ENCODE measurements at places on chromosomes 11 and 22.

GRCh38 chr11:34996958-34997357 is 80.5 kb downstream of the PDHX start:
- DNase-seq: no peak

DNA sequence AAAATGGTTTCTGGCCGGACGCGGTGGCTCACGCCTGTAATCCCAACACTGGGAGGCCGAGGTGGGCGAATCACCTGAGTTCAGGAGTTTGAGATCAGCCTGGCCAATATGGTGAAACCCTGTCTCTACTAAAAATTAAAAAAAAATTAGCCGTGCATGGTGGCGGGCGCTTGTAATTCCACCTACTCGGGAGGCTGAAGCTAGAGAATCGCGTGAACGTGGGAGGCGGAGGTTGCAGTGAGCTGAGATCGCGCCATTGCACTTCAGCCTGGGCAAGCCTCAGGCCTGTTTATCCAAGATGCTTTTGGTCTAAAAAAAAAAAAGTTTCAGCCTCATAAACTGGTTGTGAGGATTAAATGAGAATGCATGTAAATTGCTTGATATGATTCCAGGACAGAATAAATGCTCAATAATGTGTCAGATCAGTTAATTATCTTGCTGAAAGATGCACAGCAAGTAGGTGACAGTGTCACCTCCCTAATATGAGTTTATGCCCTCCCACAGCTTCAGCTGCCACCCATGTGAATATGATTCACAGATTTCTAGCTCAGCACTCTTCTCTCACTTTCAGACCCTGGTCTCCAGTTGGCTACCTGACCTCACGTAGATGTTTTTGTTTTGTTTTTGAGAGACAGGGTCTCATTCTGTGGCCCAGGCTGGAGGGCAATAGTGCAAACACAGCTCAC is 1.1 kb upstream of the ALG8 start:
- DNase-seq: no peak

- DNase-seq: peak; percentile 31
These were observed 14.5 kb downstream of the SERPINH1 start for GRCh38 chr11:75576499-75576918.

GRCh38 chr11:118917481-118918127 is 8.1 kb downstream of the BCL9L start:
- no peak for DNase-seq

DNA sequence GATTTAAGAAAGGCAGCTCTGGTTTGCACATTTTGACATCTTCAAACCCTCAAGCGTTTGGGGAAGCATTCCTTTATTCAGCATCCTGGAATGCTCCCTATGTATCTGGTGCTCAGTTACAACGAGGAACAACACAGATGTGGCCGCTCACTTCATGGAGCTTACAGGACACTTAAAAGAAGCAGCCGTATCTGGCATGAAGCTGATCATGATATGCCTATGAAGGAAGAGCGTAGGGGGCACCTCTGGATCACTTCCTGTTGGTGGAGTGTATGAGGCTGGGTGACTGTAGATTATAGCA is 72.3 kb upstream of the TP53I11 start:
- DNase-seq: no peak

GRCh38 chr22:23248583-23248982 is 68.3 kb downstream of the BCR start:
- DNase-seq: peak; percentile 19

- no peak for DNase-seq
These were observed 642 bp downstream of the NAA40 start for GRCh38 chr11:63939397-63939891.

DNA sequence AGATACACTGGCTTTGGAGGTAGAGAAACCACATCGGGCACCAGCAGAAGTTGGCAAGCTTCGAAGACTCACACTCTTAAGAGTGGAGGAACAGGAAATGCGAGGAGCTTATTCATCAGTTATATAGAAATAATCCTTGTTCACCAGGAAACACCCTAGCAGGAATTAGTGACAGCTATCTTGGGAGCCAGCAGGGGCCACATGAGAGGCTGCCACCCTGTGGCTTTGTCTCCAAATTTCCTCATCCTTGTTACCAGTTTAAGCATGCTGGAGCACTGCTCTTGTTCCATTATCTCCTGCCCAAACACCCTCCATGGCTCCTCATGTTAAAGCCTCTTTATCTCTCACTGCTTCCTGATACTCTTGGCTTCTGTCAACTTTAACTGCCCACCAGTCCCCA is 131.0 kb downstream of the PLEKHA7 start:
- no peak for DNase-seq

- peak; percentile 92 for DNase-seq
These were observed 107.6 kb downstream of the CCDC34 start for GRCh38 chr11:27255447-27255828.

- DNase-seq: no peak
These were observed 83.9 kb downstream of the ETS1 start for GRCh38 chr11:128503245-128503991.

DNA sequence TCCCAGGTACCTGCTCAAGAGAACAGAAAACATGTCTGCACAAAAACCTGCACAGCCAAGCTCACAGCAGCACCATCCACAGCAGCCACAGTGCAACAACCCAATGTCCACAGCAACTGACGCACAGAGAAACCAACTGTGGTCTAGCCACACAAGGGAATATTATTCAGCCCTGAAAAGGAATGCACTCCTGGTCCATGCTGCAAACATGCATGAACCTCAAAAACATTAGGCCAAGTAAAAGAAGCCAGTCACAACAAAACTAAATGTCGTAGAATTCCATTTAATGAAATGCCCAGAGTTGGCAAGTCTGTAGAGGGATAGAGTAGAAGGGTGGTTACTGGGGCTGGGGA is 60.6 kb downstream of the MYEOV start:
- DNase-seq: no peak

GRCh38 chr22:39297490-39298240 is 21.8 kb downstream of the RPL3 start:
- peak; percentile 46 for DNase-seq

- no peak for DNase-seq
These were observed 476.8 kb upstream of the B3GAT1 start for GRCh38 chr11:134888821-134889220.

- peak; percentile 39 for DNase-seq
These were observed 621 bp downstream of the KCNC1 start for GRCh38 chr11:17734986-17735817.

GRCh38 chr22:18068381-18068988 is 9.3 kb upstream of the PEX26 start:
- DNase-seq: no peak

DNA sequence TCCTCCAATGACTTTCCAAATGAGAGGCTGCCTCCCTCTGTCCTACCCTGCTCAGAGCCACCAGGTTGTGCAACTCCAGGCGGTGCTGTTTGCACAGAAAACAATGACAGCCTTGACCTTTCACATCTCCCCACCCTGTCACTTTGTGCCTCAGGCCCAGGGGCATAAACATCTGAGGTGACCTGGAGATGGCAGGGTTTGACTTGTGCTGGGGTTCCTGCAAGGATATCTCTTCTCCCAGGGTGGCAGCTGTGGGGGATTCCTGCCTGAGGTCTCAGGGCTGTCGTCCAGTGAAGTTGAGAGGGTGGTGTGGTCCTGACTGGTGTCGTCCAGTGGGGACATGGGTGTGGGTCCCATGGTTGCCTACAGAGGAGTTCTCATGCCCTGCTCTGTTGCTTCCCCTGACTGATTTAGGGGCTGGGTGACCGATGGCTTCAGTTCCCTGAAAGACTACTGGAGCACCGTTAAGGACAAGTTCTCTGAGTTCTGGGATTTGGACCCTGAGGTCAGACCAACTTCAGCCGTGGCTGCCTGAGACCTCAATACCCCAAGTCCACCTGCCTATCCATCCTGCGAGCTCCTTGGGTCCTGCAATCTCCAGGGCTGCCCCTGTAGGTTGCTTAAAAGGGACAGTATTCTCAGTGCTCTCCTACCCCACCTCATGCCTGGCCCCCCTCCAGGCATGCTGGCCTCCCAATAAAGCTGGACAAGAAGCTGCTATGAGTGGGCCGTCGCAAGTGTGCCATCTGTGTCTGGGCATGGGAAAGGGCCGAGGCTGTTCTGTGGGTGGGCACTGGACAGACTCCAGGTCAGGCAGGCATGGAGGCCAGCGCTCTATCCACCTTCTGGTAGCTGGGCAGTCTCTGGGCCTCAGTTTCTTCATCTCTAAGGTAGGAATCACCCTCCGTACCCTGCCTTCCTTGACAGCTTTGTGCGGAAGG is 2.9 kb downstream of the APOC3 start:
- no peak for DNase-seq

DNA sequence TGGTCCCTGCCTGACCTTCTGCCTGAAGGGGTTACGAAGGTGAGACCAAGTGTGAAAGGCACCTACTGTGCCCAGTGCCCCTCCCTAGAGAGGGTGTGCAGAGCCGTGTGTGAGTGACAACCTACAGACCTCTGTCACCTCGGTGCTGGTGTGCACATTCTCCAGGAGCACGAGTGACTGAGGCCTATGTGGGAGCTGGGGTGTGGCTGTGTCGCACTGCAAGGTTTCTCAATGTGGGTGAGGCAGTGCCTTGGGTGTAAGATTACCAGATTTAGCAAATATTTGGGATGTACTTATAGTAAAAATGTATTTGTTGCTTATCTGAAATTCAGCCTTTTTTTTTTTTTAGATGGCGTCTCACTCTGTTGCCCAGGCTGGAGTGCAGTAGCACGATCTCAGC is 5.6 kb downstream of the STARD10 start:
- DNase-seq: no peak

- no peak for DNase-seq
These were observed 10.3 kb downstream of the MAPK8IP1 start for GRCh38 chr11:45895553-45896259.

GRCh38 chr22:23383491-23384361 is 196.4 kb downstream of the IGLL1 start:
- DNase-seq: no peak

DNA sequence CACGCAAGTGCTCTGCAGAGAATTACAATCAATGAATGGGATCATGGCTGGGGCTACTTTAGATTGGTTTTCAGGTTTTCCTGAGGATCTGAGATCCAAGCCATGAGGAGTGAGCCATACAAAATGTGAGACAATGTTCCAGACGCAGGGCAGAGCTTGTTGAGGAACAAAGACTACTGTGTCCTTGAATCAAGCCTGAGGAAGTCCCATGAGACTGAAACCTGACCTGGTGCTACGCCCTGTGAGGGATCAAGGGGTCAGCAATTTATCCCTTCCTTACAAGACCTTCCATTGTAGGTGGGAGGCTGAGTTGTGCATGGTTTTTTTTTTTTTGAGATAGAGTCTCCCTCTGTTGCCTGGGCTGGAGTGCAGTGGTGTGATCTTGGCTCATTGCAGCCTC is 2.1 kb downstream of the INCENP start:
- no peak for DNase-seq

DNA sequence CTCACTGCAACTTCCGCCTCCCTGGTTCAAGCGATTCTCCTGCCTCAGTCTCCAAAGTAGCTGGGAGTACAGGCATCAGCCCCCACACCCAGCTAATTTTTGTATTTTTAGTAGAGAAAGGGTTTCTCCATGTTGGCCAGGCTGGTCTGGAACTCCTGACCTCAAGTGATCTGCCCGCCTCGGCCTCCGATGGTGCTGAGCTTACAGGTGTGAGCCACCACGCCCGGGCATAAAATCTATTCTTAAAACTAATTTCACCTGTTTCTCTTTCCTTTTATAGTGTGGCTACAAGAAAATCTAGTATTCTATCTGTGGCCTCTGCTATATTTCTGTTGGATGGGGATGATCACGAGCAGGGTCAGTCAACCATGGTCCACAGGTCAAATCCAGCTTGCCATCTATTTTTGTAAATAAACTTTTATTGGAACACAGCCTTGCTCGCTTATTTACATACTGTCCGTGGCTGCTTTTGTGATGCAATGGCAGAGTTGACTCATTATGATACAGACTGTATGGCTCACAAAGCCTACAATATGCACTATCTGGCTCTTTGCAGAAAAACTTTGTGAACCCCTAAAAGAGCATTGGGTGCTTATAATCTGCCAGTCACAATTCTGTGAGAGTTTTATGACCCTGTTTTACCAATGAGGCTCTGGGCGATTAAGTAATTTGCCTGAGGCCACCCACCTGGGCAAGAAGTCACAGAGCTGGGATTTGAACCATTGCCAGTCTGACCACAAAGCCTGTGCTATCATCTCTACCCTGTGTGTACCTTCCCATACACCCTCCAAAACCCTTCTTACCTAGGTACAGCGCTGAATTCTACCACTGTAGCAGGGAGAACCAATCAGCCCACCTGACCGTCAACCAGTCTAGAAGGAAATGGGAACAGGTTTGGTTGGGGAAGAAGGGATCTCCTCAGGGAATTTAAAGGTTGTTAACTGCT is 28.3 kb downstream of the SLC1A2 start:
- DNase-seq: peak; percentile 16

DNA sequence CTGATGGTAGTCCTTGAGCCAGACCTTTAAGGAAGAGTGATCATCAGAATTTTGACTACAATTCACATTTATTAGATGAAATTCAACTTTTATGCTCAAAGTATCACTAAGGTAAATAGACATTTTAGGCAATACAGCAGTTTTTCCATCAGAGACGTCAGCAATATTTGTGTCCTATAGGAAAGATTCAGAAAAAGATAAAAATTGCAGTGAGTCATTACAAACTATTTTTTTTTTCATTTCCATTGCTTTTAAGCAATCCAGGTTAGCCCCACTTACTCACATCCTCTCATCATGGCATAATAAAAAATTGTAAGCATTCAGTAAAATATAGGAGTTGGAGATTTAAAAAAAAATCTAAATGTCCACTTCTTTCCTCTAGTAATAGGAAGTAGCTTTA is 46.9 kb downstream of the MSANTD4 start:
- no peak for DNase-seq

DNA sequence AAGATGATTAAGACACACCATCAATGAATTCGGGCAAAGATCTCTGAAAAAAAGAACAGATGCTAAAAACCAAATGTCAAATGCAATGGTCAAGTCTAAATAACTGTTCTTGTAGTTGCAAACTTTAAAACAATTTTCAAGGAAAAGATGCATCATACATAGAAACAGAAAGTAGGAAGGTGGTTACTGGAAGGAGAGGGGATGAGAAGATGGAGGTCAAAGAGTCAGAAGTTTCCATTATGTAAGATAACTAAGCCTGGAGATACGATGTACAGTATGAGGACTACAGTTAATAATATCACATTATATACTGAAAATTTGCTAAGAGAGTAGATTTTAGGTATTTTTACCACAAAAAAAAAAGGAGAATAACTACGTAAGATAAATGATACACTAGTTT is 27.1 kb downstream of the CWF19L2 start:
- DNase-seq: no peak

- DNase-seq: no peak
These were observed 80.5 kb downstream of the KCNQ1 start for GRCh38 chr11:2525166-2525861.

- no peak for DNase-seq
These were observed 177.2 kb upstream of the MTMR2 start for GRCh38 chr11:96101146-96101545.

GRCh38 chr11:131195661-131196517 is 174.5 kb upstream of the NTM start:
- peak; percentile 57 for DNase-seq

- no peak for DNase-seq
These were observed 177.2 kb downstream of the CTTN start for GRCh38 chr11:70575396-70576060.

DNA sequence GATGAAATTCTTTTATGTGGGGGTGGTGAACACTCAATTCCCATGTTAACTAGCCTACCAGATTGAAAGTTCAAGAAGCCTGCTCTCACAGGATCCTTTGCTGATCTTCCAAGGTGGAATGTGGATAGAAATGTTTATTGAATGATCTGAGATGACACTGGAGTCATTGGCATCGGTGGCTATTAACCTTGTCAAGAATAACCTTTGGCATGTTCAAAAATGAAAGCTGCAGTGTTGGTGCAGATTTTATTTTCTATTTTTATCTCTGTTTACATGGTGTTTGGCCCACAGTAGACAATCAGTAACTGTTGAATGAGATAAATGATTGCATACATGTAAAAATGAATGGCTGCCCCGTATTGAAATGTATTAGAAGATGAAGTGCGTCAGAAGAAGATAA is 19.0 kb downstream of the MCAM start:
- DNase-seq: no peak

Data from astrocyte of the cerebellum (primary cell).